ENCODE measurements at places on chromosomes 3 and 15. TPM values are rescaled to one million over a fixed set of nuclear protein-coding genes. Genes with fewer than 3 reads are reported as not detected.

Gene ACKR4
- not detected for polyA plus RNA-seq

Gene SLC28A2
- polyA plus RNA-seq, result not detected

Gene BTLA
- polyA plus RNA-seq, result 85.4 TPM

Gene DLL4
- polyA plus RNA-seq, result not detected

Gene CCDC9B
- 0.11 TPM for polyA plus RNA-seq

Gene GPR15
- polyA plus RNA-seq, result 3.1 TPM

Gene PTX3
- polyA plus RNA-seq, result not detected

Gene MORC1
- polyA plus RNA-seq, result not detected

Gene ADAMTS17
- polyA plus RNA-seq, result not detected

Gene IGSF10
- polyA plus RNA-seq, result not detected

Gene IL20RB
- not detected for polyA plus RNA-seq

All from IgD-negative memory B cell (primary cell).